AG04449 (cell line): ENCODE measurements at places on chromosomes 6 and 20.

DNA sequence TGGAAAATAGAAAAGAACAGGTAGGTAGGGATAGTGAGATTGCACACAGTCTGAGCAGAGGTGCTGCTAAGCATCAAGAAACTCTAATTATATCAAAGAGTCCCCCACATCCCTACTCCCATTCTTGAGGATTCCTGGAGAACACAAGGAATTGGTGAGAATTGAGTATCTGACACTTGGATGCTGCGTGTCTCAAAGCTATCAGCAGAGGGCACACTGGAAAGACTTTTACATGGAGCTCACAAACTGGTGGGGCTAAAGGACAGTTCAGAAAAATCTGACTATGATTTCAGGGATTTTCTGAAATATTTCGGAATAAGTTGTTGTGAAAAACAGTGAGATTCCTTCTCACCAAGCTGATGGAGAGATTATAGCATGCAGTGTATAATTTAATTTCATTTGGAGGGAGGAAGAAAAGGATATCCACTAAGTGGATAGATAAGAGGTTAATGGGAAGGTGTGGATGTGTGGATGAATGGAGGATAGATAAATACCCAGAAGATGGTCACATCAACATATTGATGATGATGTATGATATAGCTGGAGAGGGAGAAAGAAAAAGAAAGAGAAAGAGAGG, 215.4 kb upstream of the DEFB112 start:
- no peak for DNase-seq

- no peak for DNase-seq
Observed at GRCh38 chr6:87357479-87358196, 13.0 kb downstream of the C6orf163 start.

DNA sequence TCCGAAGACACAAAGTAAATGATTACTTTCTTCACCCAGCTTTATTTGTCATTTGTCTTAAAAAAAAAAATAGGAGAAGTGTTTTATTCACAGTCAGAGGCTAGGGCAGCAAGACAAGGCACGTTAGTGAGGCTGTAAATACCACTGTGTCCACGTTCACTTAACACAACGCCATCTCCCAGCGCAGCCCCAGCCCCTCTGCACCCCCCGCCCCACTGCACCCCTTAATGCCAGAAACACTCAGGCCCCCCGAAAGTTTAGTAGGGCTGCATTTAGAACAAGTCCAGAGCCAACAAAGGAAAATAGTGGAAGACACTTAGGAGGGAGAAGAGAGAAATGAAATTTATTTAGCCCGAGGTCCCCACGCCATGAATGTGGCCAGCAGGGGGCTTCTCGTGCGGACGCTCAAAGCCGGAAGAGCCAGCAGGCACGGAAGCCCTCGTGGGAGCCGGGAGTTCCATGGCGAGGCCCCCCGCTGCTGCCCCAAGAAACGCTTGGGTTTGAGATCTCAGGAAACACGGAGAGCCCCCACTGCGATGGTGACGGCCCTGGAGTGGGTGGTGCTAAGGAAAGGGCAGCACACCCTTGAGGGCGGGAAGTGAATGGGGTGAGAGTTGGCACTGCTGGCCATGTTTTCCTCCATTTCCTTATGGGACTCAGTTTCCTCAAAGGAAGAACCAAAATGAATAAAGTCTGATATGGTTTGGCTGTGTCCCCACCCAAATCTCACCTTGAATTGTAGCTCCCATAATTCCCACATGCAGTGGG, 50.2 kb downstream of the IYD start:
- no peak for DNase-seq

DNA sequence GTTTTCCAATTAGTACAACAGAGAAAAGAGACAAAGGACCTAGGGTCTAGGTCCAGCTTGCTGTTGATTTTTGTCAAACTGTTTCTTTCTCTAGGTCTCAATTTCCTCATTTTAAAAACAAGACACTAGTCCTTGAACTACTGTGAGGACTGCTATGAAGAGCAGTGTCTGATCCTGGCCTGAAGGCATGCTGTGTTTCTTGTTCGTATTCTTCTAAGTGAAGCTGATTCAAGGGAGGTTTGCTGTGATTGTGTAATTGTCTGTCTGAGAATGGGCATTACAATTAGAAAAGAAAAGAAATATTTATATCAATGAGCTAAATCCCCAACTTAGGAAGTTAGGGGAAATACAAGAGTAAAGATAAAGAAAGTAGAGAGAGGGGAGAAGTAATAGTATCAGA, 228.2 kb upstream of the SUPT3H start:
- DNase-seq = no peak

DNA sequence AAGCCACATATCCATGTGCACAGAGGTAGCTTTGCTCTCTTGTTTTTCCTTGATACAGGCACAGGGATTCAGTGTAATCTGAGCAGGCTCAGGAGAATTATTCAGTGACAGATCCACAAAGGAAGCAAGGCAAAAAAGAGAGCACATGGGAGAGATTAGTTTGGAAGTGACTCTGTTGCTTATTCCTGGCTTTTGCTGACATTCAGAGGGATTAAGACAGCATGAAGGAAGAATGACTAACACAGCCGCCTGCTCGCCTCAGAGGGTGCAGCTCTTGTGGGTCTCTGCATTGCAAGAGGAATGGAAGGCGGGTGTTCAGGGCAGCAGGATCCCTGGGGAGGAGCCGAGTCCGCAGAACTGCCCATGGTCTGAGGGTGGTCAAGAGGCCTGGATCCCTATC, 203.4 kb upstream of the KCNQ5 start:
- peak; percentile 63 for DNase-seq

- DNase-seq = no peak
Observed at GRCh38 chr6:28922004-28922820, 1.6 kb downstream of the TRIM27 start.

GRCh38 chr6:45477278-45477677, 99.5 kb upstream of the SUPT3H start:
- no peak for DNase-seq

DNA sequence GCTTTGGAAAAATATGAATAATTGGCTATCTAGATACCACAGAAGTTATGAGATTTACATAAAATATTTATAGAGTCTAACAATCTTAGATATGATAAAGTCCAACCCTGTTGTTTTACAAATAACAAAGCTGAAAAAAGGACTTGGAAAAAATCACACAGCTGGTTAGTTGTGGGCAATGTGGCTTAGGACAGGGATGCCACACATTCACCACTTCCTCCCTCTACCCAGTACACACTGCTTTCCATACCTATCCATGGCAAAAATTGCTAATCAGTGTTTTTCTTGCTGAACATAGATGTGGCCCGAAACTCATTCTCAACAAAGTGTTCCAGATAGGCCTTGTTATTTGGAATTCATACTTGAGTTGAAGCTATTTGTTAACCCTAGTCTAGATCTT, 147.3 kb upstream of the BMP5 start:
- DNase-seq = no peak

DNA sequence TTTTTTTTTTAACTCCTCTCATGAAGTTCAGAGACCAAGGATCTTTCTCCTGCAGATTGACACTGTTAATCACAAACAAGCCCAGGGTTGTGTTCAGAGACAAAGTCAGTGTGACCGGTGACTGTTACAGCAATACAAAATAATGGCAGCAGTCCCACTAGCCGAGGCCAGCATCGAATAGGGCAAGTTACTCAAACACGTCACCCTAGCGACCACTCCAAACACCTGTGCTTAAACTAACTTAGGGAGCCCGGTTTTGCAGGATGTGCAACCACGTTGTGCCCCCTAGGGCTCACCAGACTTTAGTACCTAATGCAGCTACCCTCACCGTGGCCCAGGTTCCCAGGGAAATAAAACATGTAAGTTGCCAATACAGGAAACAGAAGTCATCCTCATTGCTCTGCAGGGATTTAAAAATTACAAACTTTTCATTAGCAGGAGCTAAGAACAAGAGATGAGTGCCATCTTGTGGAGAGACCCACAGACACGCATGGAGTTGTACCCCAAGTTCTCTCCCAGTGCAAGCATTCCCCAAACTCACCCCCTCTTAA, 38.1 kb downstream of the FAM50B start:
- DNase-seq = no peak

DNA sequence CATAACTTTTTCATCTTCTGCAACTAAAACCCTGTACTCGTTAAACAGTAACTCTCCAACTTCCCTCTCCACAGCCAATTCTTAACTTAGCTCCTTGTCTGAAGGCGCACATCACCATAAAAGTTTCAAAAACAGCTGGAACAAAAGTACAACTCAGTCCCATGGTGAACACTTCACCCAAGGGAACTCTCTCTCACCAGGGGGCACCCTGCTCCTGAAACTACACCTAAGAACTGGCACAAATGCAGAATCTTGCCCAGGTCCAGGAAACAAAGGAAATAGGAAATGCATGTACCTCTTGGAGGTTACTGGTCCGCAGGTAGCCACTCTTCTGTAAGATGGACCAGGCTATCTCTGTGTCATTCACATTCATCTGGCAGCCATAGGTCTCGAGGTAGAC, 6.6 kb downstream of the CDK5RAP1 start:
- DNase-seq = no peak

DNA sequence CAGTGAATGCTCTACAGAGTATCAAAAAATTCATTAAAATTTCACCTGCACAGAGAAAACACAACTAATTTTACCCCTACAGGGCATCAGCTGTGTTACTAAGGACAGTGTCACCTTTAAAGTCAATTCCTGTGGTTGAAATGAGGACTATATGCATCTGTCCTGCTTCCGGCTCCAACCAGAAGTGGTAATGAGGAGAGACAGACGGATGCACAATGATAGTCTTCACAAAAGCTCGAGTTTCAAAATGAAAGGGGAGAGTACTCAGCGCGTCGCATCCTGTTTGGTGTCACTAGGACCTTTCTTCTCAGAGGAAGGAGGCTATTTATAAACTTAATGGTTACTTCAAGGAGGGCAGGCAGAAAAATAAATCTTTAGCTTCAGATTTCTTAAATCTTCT, 86.5 kb downstream of the LYRM4 start:
- no peak for DNase-seq

DNA sequence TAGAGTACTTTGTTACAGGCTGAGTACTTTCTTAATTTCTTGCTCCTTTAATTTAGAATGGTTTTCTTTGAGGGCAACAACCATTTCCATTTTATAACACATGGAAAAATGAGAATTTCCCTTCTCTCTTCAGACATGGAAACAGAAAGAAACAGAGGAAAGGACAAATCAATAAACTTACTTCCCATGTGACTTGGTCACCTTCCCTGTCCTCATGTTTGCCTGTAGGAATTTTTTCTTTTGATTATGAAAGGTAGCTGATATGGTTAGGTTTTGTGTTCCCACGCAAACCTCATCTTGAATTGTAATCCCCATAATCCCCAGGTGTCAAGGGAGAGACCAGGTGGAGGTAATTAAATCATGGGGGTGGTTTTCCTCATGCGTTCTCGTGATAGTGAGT, 169.7 kb downstream of the PHF3 start:
- DNase-seq = no peak

DNA sequence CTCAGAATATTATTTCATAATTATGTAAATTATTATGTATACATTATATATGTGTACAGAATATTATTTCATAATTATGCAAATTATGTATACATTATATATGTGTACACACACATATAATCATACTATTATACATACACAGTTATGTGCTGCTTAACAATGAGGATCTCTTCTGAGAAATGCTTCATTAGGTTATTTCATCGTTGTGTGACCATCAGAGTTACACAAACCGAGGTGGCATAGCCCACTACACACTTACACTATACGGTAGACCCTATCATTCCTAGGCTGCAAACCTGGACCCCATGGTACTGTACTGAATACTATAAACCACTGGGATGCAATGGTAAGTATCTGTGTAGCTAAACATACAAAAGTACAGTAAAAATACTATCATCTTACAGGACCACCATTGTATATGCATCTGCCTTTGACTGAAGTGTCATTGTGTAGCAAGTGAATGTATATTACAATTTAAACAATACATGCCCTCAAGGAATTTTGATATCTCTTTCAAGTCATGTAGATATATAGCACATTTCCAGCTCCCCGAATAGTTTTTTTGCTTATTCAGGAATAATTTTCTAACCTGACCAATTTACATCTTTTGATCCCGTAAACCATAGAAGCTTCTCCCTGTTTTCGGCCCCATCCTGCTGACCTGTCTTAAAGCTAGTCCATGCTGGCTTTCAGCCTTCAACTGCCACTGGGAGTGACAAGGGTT, 71.2 kb downstream of the TMEM170B start:
- no peak for DNase-seq

DNA sequence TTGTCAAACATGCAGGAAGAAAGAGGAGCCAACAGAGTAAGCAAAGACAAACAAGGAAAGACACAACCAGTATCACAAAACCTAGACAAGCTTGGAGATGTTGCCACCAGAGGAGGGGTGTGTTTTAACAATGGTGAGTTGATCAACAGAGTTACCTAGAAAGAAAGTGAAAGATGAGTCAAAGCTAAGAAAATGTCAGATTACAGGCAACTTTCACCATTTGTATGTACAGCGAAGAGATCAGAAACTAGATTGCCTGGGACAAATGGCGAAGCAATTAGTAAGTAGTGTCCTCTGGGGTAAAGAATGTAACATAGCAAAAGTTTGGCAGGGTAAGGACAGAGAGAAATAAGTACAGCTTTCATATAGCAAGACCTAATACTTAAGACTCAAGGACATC, 51.6 kb upstream of the POU3F2 start:
- no peak for DNase-seq

DNA sequence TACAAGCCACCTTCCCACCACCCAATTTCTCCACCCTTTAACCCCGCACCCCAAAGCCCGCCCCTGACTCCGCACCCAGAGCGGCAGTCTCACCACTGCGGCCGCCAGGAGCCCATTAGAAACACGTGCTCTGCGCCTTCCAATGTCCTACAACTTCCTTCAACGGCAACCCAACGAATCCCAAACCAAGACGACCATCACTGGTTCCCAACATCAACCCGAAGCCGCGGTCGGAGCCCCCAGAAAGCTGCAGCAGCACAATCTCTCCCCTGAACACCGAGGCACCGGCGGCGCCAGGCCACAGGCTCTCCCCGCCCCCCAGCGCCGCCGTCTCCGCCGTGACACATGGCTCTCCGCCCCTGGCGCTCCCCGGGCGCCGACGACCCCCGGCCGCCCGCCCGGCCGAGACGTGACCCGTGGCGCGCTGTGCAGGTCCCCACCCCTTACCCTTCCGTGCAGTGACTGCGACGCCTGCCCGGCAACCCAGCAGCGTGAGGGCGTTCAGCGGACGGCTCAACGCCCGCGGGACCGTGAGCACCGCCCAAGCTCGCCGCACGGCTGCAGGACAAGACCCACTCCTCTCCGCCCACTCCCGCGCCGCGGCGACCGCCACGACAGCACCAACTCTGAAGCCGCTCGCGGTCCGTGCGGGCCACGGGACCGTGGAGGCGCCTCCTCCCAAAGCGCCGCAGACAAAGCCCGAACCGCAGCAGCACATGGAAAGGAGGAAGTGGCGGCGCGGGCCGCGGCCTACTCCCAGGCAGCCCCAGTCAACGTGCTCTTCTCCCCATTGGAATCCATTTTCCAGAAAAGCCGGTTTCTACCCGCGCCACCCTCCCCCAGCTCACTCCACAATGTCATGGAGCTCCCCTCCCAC, 551 bp downstream of the SYNCRIP start:
- DNase-seq = no peak

- no peak for DNase-seq
Observed at GRCh38 chr6:154070041-154070440, 31.0 kb downstream of the OPRM1 start.

GRCh38 chr6:2786269-2786668, 21.1 kb downstream of the WRNIP1 start:
- no peak for DNase-seq

GRCh38 chr20:13333036-13333435, 112.0 kb downstream of the ISM1 start:
- DNase-seq = no peak
